Subcutaneous adipose tissue (tissue), 4 donors: ENCODE measurements at places on chromosomes 13 and 19. TPM values are rescaled to one million over a fixed set of nuclear protein-coding genes. Genes with fewer than 3 reads are reported as not detected.

MIA gene
- not detected for total RNA-seq

ZNF541 gene
- not detected for total RNA-seq

ZNF439 gene
- 3.8 TPM for total RNA-seq

INSL3 gene
- total RNA-seq, result not detected

SERP2 gene
- total RNA-seq, result 5.7 TPM

CEACAM5 gene
- total RNA-seq, result 0.17 TPM

FGF22 gene
- 1.3 TPM for total RNA-seq

TRPC4 gene
- total RNA-seq, result 0.19 TPM

TDRD12 gene
- not detected for total RNA-seq

IQCN gene
- 3.5 TPM for total RNA-seq

SYNE4 gene
- total RNA-seq, result not detected

OR7G2 gene
- total RNA-seq, result not detected

SIGLEC12 gene
- not detected for total RNA-seq
